ENCODE measurements at places on chromosomes 5 and 9. TPM values are rescaled to one million over a fixed set of nuclear protein-coding genes. Genes with fewer than 3 reads are reported as not detected.
A peak's percentile ranks its signal among the peaks of the same experiment; 100 is the strongest.

DNA sequence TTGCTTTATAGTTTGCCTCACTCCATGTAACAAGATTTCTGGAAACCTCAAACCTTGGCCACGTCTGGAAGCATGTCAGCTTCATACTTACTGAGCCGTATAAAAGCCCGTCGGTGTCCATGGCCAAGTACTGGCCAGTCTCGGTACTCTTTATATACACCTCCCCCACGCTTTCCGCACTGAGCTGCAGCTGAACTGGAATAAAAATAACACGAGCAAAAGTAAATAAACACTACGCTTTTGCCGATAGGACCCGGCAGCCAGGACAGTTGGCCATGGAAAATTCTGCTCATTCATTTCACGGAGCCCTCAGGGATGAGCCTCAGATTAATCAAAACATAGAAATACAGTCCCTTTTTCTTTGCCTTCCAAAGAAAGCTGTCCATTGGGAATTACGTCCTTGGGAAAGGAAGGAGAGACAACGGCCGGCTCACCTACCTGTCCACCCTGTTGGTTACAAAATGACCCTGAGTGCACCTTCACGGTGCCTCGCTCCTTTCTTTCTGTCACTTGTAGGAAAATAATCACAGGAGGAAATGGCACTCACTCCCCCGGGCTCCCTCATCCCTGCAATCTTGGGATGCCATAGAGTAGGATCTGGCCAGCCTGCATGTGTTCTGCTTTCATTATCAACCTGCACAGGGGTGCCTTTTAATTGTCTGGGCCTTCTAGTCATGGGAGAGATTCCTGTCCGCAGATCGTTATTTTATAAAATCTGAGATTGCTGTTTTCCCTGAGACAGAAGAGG is 85.1 kb downstream of the FGF1 start:
- peak overlapping the region; percentile 33 for H3K4me3 ChIP-seq
- no peaks in the 10 kb centered on the region for H3K27me3 ChIP-seq
- no peak for DNase-seq
- no peak overlapping the region for H3K27ac ChIP-seq
- H3K36me3 ChIP-seq: no peaks in the 10 kb centered on the region
- peaks cover 44% of the 10 kb centered on the region for H3K4me1 ChIP-seq

DNA sequence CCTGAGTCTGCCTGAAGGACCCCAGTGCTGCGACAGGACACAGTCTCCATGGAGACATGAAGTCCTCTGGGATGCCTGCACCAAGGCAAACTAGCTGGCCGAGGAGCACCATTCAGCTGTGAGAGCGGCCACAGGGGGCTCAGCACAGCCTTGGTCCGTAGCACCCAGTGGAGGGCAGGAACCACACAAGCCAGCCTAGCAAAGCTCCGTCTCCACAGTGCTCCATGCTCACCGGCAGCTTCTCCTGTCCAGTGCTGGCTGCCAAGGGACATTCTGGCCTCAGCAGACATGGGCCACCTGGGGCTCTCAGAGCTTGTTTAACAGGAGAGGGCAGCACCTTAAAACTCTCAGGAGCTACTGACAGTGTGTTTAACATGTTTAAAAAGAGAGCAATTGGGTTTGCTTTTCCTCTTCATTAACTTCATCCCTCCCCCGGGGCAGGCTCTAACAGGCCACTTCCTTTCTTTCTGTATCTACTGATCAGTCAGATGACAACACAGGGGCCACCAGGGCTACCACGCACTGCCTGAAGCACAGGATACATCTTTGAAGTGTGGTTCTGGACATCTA is 57.0 kb downstream of the SECISBP2 start:
- no peak for DNase-seq
- H3K4me3 ChIP-seq: no peak overlapping the region
- H3K27me3 ChIP-seq: no peaks in the 10 kb centered on the region

The PPWD1 gene
- 28.0 TPM for total RNA-seq

DNA sequence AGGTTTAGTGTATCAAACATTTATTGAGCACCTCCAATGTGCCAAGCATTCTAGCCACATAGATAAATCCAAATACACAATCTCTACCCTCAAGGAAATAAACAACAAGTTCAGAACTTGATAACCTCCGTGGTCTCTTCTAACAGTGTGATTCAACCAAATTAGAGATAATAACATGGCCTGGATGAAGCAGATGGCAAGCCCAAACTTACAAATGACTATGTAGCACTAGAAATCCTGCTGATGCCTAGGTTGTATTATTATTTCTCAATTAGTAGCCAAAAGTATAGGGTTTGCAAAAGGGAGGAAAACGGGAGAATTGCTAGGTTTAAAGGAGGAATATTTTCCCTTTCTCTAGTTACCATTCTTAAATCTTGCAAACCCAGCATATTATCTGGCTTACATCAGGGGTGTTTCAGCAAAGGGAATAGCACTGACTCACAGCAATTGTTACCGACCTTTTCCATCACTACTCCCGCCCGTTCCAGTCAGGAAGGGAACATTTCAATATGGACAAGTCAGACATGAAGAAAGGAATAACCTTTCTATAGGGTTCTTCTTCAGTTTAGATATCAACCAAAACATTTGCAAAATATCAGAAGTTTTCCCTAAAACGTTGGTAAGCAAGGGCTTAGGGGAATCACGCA is 2.3 kb downstream of the DPYSL3 start:
- H3K4me3 ChIP-seq: no peak overlapping the region
- H3K27ac ChIP-seq: no peak overlapping the region
- no peak for DNase-seq
- no peaks in the 10 kb centered on the region for H3K27me3 ChIP-seq
- H3K4me1 ChIP-seq: peaks cover 36% of the 10 kb centered on the region

DNA sequence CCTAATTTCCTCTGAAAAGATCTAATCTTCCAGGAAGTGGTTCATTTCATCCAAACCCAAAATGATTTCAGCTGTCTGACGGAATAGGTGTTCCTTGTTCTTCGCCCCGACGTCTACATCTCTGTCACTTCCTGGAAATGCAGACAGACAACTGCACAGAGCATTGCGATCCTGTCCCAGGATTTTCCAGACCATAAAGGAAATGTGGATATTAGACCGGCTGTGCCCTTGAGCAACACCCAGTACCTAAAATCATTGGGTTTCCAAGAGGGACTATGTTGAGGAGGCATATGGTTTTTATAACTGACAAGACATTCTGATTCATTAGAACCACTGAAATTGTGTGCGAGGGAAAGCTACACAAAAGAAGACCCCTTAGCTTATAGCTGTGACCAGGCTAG is 74.2 kb downstream of the MSX2 start:
- H3K27me3 ChIP-seq: peaks cover 49% of the 10 kb centered on the region
- no peak for DNase-seq
- peaks cover 4% of the 10 kb centered on the region for H3K36me3 ChIP-seq
- H3K27ac ChIP-seq: no peak overlapping the region
- H3K4me1 ChIP-seq: no peaks in the 10 kb centered on the region
- no peak overlapping the region for H3K4me3 ChIP-seq

GRCh38 chr9:35666549-35666948 is 1.6 kb upstream of the ARHGEF39 start:
- no peak for DNase-seq
- peaks cover 47% of the 10 kb centered on the region for H3K4me1 ChIP-seq
- H3K27me3 ChIP-seq: no peaks in the 10 kb centered on the region
- H3K4me3 ChIP-seq: no peak overlapping the region
- no peak overlapping the region for H3K27ac ChIP-seq
